ENCODE measurements at places on chromosomes 11 and 22.

GRCh38 chr22:36584666-36585065 lies 55.7 kb upstream of the EIF3D start:
- DNase-seq, result no peak

DNA sequence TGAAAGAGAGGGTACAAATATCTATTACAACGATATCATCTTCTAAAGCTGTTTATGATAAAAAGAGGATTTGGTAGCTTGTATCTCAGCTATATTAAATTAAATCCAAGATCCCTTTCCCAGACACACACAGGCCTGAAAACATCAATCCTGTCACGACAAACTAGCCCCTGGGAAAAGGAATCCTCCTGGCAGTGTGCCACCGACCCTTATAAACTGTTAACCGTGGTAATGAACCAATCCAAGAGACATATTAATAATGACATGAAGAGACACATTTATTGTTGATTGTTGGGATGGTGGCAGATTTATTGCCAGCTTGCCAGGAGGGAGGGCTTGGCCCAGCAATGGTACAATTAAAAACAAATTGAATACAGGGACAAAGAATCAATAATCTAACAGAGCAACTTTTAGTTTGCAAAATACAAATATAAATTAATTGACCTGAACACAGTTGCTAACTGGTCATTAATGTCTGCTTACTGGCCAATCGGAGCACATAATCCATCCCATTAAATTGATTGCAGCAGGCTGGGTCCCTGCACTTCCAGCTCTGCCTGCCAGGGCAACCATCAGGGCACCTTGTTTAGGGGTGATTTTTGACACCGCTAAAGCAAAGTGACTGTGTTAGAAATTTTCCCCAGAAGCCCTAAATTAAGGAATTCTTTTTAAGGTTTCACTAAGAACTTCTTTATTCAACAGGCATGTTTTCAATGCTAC lies 887.6 kb downstream of the OPCML start:
- DNase-seq, result no peak

GRCh38 chr11:5291207-5291838 lies 10.4 kb downstream of the OR51B4 start:
- DNase-seq, result peak; percentile 21

- DNase-seq, result no peak
Measured at GRCh38 chr22:49297871-49298721, 529.6 kb downstream of the BRD1 start.

DNA sequence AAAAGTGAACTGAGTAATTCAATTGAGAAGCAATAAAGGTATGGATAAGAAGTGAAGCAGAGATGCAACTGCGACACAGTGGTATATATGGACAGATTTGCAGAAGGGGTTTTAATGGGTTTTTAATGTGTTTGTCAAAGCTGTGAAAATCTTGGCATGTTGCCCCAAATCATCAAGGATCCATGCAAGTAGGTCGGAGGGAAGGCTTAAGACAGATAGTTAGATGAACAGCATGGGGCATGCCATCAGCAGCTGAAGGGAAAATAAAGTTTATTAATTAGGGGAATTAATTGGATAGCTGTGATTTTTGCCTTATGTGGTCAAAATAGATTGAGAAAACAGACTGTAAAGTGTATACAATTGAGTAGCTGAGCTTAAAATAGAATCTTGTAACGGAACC lies 840.1 kb downstream of the JRKL start:
- DNase-seq, result no peak

- no peak for DNase-seq
Measured at GRCh38 chr11:34654483-34655334, 33.8 kb downstream of the EHF start.

DNA sequence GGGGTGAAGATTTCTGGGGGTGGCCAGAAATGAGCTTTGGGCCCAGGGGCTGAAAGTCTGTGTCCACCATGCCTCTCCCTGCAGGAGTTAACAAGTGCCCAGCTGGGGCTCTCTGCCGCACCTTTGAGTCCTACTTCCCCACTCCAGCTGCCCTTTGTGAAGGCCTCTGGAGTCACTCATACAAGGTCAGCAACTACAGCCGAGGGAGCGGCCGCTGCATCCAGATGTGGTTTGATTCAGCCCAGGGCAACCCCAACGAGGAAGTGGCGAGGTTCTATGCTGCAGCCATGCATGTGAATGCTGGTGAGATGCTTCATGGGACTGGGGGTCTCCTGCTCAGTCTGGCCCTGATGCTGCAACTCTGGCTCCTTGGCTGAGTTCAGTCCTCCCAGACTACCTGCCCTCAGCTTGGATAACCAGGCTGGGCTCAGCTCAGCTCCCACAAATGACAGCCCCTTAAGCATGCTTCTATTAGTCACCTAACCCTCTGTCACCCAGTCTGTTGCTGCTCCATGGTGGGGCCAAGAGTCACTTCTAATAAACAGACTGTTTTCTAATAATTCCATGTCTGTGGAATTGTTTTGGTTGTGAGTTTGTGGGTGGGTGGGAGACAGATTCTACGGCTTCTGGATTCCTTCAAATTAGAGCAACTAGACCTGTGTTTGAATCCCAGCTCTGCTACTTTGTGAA lies 3.0 kb upstream of the INPPL1 start:
- no peak for DNase-seq

GRCh38 chr11:128928400-128928799 lies 14.3 kb downstream of the TP53AIP1 start:
- no peak for DNase-seq

GRCh38 chr11:43547430-43547831 lies 133.1 kb upstream of the HSD17B12 start:
- no peak for DNase-seq
